ENCODE measurements at places on chromosomes 11 and 22.

DNA sequence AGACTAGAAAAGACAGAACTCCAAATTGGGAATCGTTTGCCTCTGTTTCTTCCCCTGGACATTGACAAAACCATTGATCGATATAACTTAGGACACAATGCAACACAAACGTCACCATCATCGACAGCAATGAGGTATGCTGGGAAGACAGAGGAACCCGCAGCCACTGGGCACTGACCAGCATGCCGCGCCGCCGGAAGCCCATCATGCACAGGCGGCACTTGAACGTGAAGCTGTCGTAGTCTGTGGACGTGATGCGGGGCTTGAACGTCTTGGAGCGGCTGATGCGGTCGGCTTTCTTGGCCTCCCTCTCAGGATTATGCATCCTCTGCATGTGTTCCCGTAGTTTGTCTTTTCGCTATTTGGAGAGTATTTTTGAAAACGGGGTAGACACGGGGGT, 23.0 kb upstream of the NFRKB start:
- DNase-seq = no peak
- H3K4me3 ChIP-seq = no peak overlapping the region
- H3K36me3 ChIP-seq = peaks cover 11% of the 10 kb centered on the region
- no peaks in the 10 kb centered on the region for H3K4me1 ChIP-seq

GRCh38 chr11:65416841-65417701, 5.5 kb upstream of the NEAT1 start:
- no peak overlapping the region for H3K4me3 ChIP-seq
- peaks cover 38% of the 10 kb centered on the region for H3K4me1 ChIP-seq
- no peak for DNase-seq
- H3K27me3 ChIP-seq = no peaks in the 10 kb centered on the region
- H3K27ac ChIP-seq = peak overlapping the region; percentile 100

DNA sequence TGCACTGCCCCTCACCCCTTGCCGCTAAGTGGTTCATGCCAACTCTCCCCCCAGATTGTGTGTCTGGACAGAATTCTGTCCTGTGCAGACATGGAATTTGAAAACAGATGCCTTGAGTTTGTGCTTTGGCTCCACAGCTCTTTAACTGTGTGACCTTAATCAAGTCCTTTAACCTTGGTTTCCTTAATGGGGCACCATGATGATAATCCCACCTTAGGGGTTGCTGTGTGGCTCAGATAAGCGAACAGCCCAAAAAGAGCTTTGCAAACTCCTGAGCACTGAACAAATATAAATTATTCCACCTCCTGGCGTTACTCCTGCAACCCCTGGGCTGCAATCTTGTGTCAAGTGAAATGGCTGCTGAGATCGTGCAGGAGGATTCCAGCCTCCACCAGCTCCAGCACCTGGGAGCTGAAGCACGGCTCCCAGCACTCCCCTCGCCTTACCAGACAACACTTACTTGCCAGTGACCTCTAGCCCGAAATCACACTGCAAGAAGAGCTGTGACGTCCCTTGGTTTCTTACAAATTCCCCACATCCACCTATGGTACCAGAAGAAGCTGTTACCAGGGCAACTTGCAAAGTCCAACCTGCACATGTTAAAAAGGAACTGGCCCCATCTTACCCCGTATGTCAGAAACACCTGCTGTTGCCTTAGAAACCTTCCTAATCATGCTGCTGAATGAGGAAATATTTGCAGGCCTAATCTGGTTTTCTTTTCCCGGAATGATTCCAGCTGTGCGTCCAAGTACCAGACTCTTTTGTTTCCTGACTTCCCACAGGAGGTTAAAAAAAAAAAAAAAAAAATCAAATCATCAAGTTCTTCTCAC, 13.2 kb downstream of the VPS37C start:
- H3K27me3 ChIP-seq = no peaks in the 10 kb centered on the region
- H3K4me1 ChIP-seq = peaks cover 27% of the 10 kb centered on the region
- H3K27ac ChIP-seq = no peak overlapping the region
- no peaks in the 10 kb centered on the region for H3K36me3 ChIP-seq

DNA sequence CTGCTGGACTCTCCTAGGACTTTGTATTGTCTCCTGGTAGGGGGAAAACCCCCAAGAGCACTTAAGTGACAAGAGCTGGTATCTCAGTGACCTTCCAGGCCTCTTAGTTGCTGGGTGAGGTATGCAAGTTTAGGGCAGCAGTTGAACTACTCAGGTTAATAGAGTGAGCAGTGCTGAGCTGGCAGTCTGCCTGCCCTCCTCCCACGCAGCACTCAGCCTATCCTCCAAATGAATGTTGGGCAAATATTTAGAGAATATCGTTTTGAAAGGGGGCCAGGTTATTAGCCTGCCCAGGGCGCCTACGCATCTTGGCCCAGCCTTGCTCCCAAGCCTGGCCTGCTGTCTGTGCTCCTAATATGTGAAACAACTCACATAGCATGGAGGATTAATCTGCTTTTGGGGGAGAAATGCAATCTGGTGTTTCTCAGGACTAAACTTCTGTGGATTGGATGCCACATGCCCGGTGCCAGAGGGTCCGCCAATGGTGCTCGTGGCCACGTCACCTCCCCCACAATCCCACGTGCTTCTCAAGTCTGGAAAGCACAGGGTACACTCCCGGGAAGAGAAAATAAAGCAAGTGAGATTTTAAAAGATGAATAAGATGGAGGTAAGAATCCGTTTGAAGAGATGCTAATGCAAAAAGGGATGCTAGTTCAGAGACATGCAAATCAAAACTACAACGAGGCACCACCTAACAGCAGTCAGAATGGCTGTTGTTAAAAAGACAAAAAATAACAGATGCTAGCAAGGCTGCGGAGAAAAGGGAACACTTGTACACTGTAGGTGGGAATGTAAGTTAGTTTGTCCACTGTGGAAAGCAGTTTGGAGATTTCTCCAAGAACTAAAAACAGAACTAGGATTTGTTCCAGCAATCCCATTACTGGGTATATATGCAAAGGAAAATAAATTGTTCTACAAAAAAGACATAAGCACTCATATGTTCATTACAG, 67.7 kb downstream of the SPON1 start:
- H3K4me3 ChIP-seq = no peak overlapping the region
- H3K36me3 ChIP-seq = no peaks in the 10 kb centered on the region
- no peaks in the 10 kb centered on the region for H3K27me3 ChIP-seq
- peak; percentile 64 for DNase-seq
- H3K27ac ChIP-seq = no peak overlapping the region

GRCh38 chr22:46040471-46041465, 63.8 kb upstream of the WNT7B start:
- H3K27me3 ChIP-seq = no peaks in the 10 kb centered on the region
- peaks cover 35% of the 10 kb centered on the region for H3K4me1 ChIP-seq
- no peak overlapping the region for H3K27ac ChIP-seq
- no peak overlapping the region for H3K4me3 ChIP-seq
- DNase-seq = no peak

- H3K27ac ChIP-seq = no peak overlapping the region
- no peak for DNase-seq
- no peak overlapping the region for H3K4me3 ChIP-seq
- no peaks in the 10 kb centered on the region for H3K27me3 ChIP-seq
- no peaks in the 10 kb centered on the region for H3K4me1 ChIP-seq
Measured at GRCh38 chr11:105861225-105861624, 160.8 kb downstream of the MSANTD4 start.

DNA sequence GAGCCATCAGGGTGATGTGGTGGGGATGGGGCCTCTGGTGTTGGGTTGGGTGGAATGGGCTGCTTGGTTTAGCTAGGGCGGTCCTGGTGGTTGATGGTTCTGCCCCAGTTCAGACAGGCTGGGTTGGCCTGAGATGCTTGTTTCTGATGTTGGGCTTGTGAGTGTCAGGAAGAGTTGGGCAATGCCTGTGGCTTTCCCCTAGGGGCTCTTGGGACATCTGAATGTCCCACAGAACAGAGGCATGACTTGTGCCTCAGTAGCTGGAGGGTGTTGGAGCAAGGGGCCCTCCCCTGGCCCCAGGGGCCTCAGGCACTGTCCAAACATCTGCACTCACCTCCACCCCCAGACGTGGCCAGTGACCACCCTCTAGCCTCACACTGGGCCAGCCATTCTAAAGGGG, 14.0 kb upstream of the CTSD start:
- no peak for DNase-seq
- no peaks in the 10 kb centered on the region for H3K36me3 ChIP-seq
- no peak overlapping the region for H3K4me3 ChIP-seq
- no peaks in the 10 kb centered on the region for H3K4me1 ChIP-seq

- no peaks in the 10 kb centered on the region for H3K4me1 ChIP-seq
- H3K27ac ChIP-seq = no peak overlapping the region
- no peak overlapping the region for H3K4me3 ChIP-seq
- H3K27me3 ChIP-seq = no peaks in the 10 kb centered on the region
Measured at GRCh38 chr11:70415642-70416395, 17.5 kb downstream of the CTTN start.

DNA sequence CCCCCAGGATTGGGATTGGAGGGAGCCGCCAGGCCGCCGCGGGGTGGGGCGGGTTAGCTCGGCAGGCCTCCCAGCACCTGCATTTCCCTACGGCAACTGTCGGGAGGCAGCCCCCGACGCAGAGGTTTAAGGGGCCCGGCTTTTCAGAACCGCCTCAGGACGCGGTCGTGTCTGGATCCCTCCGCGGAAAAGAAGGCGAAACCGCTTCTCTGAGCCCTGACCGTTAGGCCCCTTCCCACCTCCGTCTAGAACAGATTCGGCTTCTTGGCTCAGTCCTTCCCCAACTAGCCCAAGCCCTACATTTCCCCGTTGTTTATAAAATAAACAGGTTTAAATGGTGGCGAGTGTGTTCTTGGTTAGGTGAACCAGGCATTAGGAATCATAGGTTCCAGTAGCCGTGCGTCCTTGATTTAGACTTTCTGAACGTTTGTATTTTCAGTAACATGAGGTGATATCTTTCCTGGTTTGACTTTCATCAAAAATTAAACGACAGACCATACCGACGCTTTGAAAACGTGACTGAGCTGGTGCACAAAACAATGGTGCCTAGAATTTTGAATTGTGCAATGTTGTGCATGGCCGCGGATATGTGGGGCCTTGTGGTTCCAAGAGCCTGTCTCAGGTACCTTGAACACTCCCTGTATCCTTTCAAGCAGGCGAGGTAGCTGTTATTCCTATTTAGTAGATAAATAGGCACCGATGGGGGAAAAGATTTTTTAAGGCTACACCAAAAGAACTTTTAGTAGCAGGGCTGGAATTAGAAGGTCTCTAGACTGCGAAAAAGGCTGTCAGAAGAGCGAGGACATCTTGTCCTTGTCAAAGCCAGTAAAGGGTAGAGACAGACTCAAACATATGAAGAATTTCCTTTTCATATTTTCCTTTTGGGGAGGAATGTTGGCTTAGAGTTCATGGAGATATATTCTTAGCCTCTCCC, 1.2 kb upstream of the HSPA8 start:
- peak overlapping the region; percentile 87 for H3K4me3 ChIP-seq
- H3K36me3 ChIP-seq = peaks cover 26% of the 10 kb centered on the region
- H3K27ac ChIP-seq = peak overlapping the region; percentile 98
- H3K27me3 ChIP-seq = no peaks in the 10 kb centered on the region
- peak; percentile 85 for DNase-seq

DNA sequence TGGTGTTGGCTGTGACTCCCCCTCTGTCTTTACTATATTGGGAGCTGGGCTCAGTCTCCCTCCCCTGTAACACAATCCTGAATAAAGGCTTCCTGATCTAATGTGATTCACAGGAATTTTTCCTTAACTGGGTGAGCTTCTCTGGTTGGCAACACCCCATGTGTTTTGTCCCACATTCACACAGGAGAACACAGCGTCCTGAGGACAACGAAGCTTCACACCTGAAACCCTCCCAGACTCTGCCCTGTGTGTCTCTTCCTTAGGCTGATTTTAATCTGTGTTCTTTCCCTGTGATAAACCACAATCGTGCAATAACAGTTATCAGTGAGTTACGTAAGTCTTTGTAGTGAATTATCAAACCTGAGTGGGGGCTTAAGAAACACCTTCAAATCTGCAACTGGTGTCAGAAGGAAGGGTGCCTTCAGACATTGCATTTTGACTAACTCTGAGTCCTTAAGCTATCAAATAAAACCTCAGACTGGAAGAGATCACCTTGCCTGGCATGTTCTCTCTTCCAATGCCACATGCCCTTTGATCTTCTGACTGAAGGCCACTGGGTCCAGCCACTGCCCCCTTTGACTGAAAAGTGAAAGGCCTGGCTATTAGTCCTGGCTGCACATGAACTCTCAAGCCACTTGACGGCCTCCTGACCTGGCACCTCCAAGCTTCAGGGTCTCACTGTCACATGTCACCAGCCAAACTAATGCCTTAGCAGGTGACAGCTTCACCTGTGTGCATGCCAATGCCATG, 17.3 kb downstream of the APOL3 start:
- H3K27ac ChIP-seq = no peak overlapping the region
- no peak overlapping the region for H3K4me3 ChIP-seq
- no peaks in the 10 kb centered on the region for H3K27me3 ChIP-seq
- H3K36me3 ChIP-seq = peaks cover 27% of the 10 kb centered on the region
- H3K4me1 ChIP-seq = peaks cover 5% of the 10 kb centered on the region

DNA sequence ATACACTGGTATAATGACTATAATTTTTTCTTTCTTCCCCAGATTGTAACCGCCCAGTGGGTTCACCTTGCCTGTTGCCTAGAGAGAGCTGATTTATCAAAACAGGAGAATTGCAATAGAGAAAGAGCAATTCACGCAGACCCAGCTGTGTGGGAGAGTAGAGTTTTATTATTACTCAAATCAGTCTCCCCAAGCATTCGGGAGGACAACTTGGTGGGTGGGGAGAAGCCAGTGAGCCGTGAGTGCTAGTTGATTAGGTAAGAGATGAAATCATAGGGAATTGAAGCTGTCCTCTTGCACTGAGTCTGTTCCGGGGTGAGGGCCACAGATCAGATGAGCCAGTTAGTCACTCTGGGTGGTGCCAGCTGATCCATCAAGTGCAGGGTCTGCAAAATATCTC, 73.2 kb downstream of the SLC35F2 start:
- no peak overlapping the region for H3K27ac ChIP-seq
- no peak overlapping the region for H3K4me3 ChIP-seq
- H3K36me3 ChIP-seq = no peaks in the 10 kb centered on the region
- no peaks in the 10 kb centered on the region for H3K4me1 ChIP-seq
- no peaks in the 10 kb centered on the region for H3K27me3 ChIP-seq

DNA sequence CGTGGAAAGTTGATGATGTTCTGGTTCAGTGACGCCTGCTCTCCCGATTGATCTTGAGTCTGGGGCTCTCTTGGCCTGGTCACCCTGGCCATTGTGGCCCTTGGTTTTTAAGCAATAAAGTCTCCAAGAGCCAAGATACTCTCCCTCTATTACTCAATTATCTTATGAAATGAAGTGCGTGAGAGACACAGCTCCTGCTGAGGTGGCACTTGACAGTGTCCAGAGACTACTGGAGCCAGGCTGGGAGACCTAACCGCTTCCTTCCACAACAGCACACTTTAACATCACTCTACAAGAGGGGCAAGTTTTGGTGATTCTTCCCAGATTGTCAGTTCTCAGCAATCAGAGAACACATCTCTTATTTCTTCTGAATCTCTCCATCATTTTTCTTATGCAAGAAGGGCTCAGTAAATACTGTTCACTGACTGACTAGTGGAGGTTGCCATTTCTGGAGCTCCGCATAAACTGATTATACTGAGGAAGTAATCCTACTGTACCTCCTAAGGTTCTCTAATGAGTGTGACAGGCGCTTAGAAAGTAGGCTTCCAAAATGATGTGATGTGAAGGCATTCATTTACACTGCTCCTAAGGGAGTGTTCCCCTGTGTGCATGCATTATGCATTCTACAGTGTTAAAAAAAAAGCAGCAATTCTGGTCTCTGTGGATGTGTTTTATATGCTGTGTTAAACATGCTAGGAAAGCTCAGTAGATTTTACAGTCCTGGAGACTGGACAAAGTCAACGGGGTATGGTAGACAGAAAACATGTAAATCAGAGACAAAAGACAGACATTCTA, 968.0 kb downstream of the OPCML start:
- DNase-seq = peak; percentile 87
- no peak overlapping the region for H3K4me3 ChIP-seq
- H3K27ac ChIP-seq = no peak overlapping the region
- H3K27me3 ChIP-seq = no peaks in the 10 kb centered on the region
- no peaks in the 10 kb centered on the region for H3K36me3 ChIP-seq

All from lung (tissue), 17 donors.